Stimulated activated CD8-positive, alpha-beta memory T cell treated with anti-CD3 and anti-CD28 coated beads, Interleukin-7, amount 100 ng/mL, for 1 hour (primary cell): ENCODE measurements at places on chromosomes 2 and 18.

- no peak for DNase-seq
Measured at GRCh38 chr18:76259711-76260110, 235.3 kb downstream of the ZNF516 start.

DNA sequence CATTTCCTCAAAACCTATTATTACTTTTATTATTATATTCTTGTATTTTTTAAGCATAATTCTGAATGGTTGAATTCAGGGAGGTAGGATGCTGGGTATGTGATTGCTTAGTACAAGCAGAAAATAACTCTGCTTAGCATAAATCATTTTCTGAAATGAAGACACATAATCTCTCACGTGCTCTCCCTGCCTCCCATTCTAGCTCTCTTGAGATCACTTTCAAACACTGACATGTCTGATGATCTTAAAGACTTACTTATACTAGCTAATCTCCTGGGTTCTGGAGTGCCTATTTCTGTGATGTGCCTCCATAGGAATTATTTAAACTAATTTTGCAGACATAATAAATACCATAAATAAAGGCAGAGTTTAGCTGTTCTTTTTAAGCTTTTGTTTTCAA is 1136.0 kb downstream of the SUCLG1 start:
- no peak for DNase-seq

GRCh38 chr2:95122197-95122551 is 566 bp upstream of the MRPS5 start:
- DNase-seq, result no peak

GRCh38 chr18:56872140-56872539 is 221.0 kb downstream of the WDR7 start:
- DNase-seq, result no peak

DNA sequence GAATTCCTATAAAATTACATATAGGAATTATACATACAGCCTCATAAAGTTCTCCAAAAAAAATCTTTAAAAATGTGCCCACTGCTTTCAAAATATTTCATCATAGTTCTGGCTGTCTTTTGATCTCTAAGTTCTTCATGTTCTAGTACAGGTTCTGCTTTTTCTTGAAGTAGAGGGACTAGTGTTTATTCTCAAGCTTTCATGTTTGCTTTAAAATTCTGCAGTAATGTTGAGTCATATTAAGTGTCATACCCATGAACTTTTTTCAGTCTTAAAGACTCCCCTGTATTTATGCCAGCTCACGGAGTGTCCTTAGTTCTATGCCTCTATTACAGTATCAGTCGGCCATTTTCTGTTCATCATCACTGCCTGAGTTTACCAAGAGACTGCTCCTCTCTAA is 54.8 kb upstream of the CCDC141 start:
- DNase-seq, result no peak

DNA sequence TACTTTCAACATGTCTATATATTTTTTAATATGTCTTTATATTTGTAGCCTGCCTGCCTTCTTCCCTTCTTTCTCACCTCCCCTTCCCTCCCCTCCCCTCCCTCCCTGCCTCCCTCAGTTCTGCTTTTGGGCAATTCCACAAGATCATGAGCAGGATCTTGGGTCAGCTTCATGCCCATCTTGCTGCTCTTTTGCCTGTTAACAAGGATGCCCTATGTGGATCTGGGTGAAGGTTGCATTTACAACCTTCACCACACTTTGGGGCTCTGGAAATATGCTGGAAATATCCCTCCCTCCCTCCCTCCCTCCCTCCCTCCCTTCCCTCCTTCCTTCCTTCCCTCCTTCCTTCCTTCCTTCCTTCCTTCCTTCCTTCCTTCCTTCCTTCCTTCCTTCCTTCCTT is 334.1 kb upstream of the FAM98A start:
- no peak for DNase-seq

- DNase-seq, result no peak
Measured at GRCh38 chr2:240135706-240136012, 446 bp downstream of the COPS9 start.

GRCh38 chr2:172549131-172549530 is 6.8 kb upstream of the PDK1 start:
- no peak for DNase-seq

GRCh38 chr2:23385351-23385747 is 370 bp downstream of the KLHL29 start:
- no peak for DNase-seq

GRCh38 chr2:79935771-79936657 is 368.5 kb downstream of the LRRTM1 start:
- DNase-seq, result no peak

DNA sequence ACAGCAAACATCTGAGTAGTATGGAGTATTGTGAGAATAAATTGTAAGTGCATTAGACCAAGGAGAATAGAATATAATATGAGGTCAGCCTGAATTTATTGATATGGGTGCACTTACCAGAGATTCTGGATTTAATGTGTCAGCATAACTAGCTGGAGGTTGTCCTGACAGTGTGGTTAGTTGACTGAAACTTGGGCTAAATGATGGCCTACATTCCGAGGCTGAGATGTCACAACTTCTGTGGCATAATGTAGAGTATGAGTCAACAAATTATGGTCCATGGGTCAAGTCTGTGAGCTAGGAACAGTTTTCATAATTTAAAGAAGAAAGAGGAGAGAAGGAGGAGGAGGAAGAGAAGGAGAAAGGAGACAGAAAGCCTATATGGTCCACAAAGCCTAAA is 127.6 kb downstream of the QPCT start:
- no peak for DNase-seq
